ENCODE measurements at places on chromosomes 4 and X.
A peak's percentile ranks its signal among the peaks of the same experiment; 100 is the strongest.

DNA sequence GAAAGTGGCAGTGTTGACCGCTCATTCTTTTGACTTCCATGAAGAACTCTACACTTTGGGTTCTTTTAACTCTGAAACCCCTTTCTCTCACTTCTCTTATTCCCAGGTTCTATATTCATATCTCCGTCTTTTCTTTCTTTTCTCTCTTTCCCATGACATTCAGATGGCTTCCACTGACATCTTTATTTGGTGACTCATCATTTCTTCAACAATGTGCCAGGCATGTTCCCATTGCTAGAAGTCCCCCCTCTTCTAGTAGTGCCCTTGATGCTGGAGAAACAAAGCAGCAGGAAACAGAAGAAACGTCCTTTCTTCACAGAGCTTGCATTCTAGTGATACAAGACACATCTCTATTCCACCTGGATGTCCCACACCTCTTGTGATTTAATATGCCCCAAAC, 33.3 kb downstream of the PKD2 start:
- DNase-seq, result no peak

- DNase-seq, result no peak
These were observed 792.2 kb downstream of the ADGRL3 start for GRCh38 chr4:61992351-61992750.

DNA sequence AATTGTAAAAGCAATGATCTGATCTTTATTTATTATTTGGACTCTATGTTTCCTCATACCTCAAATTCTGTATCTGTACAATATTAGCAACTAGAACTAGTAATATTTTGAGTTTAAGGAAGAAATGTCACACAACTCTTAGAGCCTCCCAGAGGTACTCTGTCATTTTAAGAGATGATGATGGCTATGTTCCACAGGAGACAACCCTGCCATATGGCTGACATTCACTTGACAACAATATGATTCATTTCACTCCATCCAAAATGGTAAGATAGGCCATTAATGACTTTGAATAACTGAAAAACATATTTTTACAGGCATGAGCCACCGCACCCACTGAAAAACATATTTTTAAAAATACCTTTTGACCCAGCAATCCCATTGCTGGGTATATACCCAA, 190.3 kb downstream of the MAML3 start:
- no peak for DNase-seq

GRCh38 chr4:72665171-72665968, 96.3 kb upstream of the ADAMTS3 start:
- no peak for DNase-seq

- no peak for DNase-seq
These were observed 50.5 kb downstream of the RHOH start for GRCh38 chr4:40247350-40247749.

DNA sequence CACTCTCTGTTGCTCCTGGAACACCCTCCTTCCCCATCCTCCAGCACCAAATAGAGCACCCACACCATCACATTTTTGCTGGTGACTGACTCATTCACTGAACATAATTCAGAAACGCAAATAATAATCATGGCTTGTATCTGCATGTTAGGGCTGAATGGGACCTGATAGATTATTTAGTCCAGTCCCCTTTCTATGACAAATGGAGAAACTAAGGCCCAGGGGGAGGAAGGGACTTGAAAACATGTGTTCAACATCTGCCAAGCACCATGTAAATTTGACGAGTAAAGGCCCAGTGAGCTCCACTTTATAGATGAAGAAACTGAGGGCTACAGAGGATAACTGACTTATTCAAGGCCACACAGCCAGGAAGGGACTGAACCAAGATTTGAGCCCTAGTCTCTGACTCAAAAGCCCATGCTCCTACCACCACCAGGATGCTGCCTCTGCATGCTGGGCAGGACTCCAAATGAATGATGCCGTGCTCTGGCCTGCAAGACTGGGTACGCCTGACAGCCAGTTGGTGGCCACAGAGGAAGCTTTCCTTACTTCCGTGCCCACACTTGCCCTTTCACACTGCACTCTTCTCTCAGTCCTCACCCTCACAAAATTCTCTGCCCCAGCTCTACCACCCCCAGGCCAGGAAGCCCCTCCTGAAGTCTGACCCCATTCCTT, 133.3 kb upstream of the PJA1 start:
- peak; percentile 16 for DNase-seq

DNA sequence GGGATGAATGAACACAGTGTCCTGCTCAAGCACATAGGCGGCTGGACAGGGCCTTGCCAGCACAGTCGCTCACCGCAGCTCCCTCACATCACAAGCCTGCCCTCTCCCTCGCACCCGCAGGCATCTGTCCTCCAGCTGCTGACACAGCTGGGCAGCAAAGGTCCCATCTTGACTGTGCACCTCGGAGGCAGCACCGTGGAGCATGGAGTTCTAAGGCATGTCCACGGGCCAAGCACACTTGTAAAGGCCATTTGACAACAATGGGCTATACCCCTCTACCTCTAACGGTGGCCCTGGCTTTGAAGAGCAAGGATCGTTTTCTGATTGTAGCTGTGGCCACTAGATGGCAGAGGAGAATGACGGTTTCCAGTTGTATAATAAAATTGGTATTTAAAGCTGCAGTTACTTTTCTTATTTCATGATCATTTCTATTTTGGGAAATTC, 53.8 kb downstream of the APLN start:
- DNase-seq, result peak; percentile 43

- no peak for DNase-seq
These were observed at the start of gene ITIH6 for GRCh38 chrX:54798137-54798536. ITIH6 (minus strand) TSS chrX:54798255; CDS start chrX:54798210, 45 bp downstream.

GRCh38 chr4:84547211-84547610, 35.7 kb upstream of the CDS1 start:
- no peak for DNase-seq

Measured in fibroblast of the aortic adventitia (primary cell).